ENCODE measurements at places on chromosomes 12 and 14. TPM values are rescaled to one million over a fixed set of nuclear protein-coding genes. Genes with fewer than 3 reads are reported as not detected.

DNA sequence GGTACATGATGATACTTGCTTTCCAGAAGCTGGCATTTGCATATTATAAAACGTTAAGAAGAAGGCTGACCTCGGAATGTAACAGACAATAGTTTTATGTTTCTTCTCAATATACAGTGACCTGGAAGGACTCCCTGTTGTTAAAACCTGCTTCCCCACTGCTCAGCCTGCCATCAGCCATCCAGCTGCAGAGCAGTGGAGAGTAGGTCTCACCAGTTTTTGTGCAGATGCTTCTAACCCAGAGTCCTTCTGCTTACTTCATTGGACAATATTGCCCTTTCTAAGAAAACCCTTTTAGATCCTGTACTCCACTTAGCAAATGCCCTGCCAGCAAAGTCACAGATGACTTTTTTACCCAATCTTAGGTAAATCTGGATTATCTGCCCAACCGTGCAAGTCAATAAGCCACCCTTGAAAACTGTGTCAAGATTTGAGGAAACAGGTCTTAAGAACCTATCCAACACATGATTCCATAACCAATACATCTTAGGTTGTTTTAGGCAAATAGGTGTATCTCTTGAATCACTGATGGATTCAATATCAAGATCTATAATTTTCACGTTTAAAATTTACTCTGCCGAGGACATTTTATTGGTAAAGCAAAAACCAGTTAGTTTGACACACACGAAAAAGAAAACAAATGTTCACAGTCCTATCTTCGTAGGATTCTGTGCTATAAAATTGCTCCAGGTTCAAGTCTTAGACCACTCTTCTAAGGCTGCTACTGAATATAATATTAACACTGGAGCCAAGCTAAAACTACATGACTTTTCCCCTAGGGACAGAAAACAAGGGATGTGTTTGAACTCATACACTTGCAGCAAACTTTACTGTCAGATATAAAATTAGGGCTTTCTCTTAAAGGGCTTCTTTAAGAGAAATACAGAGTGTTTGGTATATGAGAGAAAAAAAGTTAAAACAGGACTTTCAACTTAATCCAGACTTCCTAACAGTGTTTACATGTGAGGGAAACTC, 5.7 kb downstream of the PHLDA1 start:
- H3K36me3 ChIP-seq, result peaks cover 28% of the 10 kb centered on the region
- H3K27me3 ChIP-seq, result no peaks in the 10 kb centered on the region
- H3K4me3 ChIP-seq, result no peak overlapping the region
- peaks cover 4% of the 10 kb centered on the region for H3K4me1 ChIP-seq

DNA sequence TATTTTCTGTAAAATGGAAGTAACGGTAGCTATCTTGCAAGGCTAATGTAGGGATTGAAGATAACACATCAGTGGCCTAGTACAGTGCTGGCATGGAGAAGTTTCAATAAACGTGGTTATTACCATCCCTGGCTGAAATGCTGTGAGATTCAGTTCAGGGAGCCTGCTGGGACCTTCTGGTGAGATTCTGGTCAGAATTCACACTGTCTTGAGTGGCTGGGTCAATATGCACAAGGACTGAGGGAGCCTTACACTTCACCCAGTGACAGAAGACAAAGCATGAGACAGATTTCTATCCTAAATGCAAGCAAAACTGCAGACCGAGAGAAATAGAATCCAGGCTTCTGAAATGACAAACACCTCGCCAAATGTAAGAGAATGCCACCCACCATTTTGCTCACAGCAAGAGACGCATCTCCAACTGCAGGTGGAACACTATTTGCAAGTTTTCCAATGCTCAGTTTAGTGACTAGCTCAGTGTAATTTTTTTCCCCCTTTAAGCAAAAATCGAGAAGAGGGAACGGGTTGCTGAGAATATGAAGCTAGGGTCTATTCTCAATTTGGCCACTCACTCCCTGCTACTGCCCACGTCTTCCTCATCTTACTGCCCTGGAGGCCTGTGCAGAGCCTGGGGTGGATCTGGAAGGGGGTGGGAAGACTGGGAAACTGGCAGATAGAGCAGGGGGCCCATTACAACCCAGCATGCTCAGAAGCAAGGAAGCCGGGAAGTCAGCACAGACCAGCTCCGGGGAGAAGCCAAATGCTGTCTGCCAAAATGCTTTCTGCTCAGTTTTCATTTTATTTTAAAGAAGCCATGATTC, 201.3 kb downstream of the TTC7B start:
- H3K4me3 ChIP-seq, result no peak overlapping the region
- H3K4me1 ChIP-seq, result no peaks in the 10 kb centered on the region
- no peaks in the 10 kb centered on the region for H3K27me3 ChIP-seq
- H3K27ac ChIP-seq, result no peak overlapping the region
- no peak for DNase-seq
- H3K36me3 ChIP-seq, result peaks cover 9% of the 10 kb centered on the region

Gene TAS2R30
- total RNA-seq, result 7.2 TPM

Gene ISM2
- under 0.01 TPM for total RNA-seq

DNA sequence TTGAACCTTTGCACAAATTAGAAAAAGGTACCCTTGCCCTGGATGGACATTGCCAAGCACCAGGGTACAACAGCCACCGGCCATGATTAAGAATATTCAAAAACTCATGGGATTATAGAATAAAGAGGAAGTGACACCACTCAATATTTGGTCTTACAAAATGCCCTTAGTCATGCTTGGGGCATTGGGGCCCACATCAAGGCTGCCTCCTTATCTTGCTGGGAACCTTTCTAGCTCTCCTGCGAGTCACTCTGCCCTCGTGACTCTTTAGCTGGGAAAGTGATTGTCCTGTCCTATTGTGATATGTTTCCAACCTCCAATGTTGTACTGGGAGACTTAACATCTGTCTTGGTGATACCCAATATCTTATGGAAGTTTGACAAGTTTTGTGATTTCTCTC, 57.8 kb downstream of the GTF2A1 start:
- no peak overlapping the region for H3K27ac ChIP-seq
- H3K27me3 ChIP-seq, result no peaks in the 10 kb centered on the region
- no peak overlapping the region for H3K4me3 ChIP-seq
- no peaks in the 10 kb centered on the region for H3K4me1 ChIP-seq
- DNase-seq, result peak; percentile 34

- no peaks in the 10 kb centered on the region for H3K36me3 ChIP-seq
- peaks cover 2% of the 10 kb centered on the region for H3K4me1 ChIP-seq
- H3K27me3 ChIP-seq, result no peaks in the 10 kb centered on the region
- H3K4me3 ChIP-seq, result no peak overlapping the region
- H3K27ac ChIP-seq, result no peak overlapping the region
These were observed 9.0 kb upstream of the DCAF4 start for GRCh38 chr14:72917094-72917802.

Gene PPFIA2
- total RNA-seq, result 0.28 TPM

- no peak for DNase-seq
- H3K27ac ChIP-seq, result no peak overlapping the region
These were observed 81.3 kb upstream of the RESF1 start for GRCh38 chr12:31877884-31878283.

DNA sequence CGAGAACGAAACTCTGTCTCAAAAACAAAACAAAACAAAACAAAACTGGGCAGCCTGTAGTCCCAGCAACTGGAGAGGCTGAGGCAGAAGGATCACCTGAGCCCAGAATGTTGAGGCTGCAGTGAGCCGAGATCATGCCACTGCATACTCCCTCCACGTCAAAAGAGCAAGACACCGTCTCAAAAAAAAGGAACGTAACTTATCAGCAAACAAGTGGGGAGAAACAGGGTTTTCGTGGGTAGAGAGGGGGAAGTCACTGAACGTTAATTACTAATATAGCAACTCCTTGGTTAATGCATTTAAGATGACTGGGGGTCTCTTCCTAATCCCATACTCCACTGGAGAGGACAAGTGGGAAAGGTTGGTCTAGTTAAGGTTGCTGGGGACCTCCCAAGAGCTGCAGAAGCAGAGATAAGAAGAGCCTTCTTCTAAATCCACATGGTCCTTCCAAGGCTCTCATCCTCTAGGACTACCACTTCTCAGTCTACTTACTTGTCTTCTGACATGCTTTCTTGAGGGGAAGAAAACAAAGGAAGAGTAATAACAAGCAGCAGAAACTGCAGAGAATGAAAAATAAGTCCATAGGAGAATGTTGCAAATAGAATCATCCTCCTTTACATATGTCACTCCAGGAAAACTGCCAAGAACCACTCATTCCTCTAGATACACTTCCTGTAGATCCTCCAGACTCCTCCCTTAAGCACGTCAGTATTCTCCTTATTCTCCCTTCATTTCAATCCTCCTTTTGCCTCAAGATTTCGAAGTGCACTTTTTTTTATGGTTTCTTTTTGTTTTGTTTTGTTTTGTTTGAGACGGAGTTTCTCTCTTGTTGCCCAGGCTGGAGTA, 5.8 kb downstream of the NUMB start:
- peak; percentile 97 for DNase-seq
- no peaks in the 10 kb centered on the region for H3K36me3 ChIP-seq
- H3K4me3 ChIP-seq, result no peak overlapping the region
- peak overlapping the region; percentile 15 for H3K27ac ChIP-seq

- H3K27ac ChIP-seq, result no peak overlapping the region
- H3K27me3 ChIP-seq, result no peaks in the 10 kb centered on the region
- H3K36me3 ChIP-seq, result no peaks in the 10 kb centered on the region
- H3K4me1 ChIP-seq, result no peaks in the 10 kb centered on the region
These were observed 479.1 kb downstream of the MED13L start for GRCh38 chr12:115798309-115798917.

Gene NUAK1
- total RNA-seq, result 8.8 TPM

DNA sequence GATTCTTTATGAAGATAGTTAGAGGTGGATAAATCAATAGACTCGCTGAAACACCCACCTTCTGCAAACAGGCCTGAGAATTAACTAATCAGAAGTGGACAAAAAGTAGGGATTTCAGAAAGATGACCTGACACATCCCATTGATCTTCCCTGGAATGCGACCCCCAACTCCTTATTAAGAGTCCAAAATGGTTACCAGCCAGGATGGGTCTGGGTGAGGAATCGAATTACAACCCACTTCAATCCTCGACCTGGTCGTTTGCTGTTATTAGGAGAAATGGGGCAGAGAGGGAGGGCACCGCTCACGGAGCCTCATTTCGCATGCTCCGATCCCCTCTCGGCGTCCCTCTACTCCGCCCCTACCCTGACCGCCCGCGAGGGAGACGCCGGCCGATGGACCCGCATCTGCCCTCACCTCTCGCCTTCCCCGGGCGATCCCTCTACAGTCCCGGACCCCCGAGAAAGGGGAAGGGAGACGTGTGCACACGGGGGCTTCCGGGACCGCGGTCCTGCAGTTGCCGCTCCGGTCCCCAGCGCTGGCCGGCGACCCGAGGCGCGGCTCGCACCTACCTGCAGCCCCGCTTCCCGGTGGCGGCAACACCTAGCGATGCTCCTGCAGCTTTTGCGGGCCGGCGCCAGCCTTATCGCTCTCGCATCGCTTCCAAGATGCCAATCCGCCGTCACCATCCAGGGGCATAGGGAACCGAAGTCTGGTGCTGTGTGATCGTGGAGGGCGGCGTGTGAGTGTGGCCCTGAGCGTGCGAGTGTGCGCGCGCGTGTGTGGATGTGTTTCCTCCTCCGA, 69.3 kb upstream of the USP15 start:
- no peak overlapping the region for H3K27ac ChIP-seq
- peaks cover 2% of the 10 kb centered on the region for H3K4me1 ChIP-seq
- H3K36me3 ChIP-seq, result no peaks in the 10 kb centered on the region
- H3K4me3 ChIP-seq, result no peak overlapping the region
- peaks cover 31% of the 10 kb centered on the region for H3K27me3 ChIP-seq
- DNase-seq, result no peak

Gene KCNK13
- total RNA-seq, result not detected

- no peak overlapping the region for H3K27ac ChIP-seq
- H3K4me1 ChIP-seq, result peaks cover 3% of the 10 kb centered on the region
- no peaks in the 10 kb centered on the region for H3K36me3 ChIP-seq
- H3K27me3 ChIP-seq, result no peaks in the 10 kb centered on the region
- H3K4me3 ChIP-seq, result peak overlapping the region; percentile 56
- no peak for DNase-seq
These were observed 1.9 kb downstream of the TOGARAM1 start for GRCh38 chr14:44963775-44964380.

DNA sequence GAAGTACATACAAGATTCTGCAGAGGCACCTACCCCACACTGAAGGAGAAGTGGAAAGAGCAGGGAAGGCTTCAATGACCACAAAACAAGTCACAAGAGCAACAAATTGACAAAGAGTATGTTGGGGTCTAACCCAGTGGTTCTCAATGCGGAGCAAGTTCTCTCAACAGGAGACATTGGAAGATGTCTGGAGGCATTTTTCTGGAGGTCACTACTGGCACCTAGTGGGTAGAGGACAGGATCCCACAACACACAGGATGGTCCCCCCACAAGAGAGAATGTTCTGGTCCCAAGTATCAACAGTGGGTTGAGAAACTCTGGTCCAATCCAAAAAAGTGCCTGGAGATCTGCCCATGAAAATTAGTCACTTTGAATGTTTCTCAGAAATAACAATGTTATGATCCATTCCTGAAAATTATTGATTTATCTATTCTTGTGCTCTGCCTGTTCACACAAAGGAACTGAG, 3.4 kb downstream of the SSH1 start:
- peaks cover 30% of the 10 kb centered on the region for H3K4me1 ChIP-seq
- H3K4me3 ChIP-seq, result no peak overlapping the region
- peaks cover 13% of the 10 kb centered on the region for H3K36me3 ChIP-seq
- no peaks in the 10 kb centered on the region for H3K27me3 ChIP-seq
- peak overlapping the region; percentile 87 for H3K27ac ChIP-seq

DNA sequence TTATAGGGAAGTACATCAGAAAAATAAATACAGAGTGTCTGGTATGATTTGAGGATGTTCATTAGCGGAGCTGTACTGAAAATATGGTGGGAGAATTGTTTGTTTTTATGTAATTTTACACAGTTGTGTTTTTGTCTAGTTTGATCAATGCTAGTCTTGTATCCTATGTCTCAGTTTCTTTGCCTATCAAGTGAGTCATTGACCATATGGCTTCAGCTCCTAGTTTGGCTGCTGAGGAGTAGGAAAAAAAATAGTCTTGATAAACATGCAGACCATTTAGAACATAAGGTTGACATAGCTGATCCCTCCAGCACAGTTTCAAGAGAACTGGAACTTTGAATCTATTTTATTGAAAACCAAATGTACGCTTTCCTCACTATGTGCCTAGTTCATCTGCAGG, 1292.1 kb upstream of the FLRT2 start:
- H3K4me3 ChIP-seq, result no peak overlapping the region
- no peaks in the 10 kb centered on the region for H3K27me3 ChIP-seq
- no peaks in the 10 kb centered on the region for H3K4me1 ChIP-seq
- DNase-seq, result peak; percentile 7

DNA sequence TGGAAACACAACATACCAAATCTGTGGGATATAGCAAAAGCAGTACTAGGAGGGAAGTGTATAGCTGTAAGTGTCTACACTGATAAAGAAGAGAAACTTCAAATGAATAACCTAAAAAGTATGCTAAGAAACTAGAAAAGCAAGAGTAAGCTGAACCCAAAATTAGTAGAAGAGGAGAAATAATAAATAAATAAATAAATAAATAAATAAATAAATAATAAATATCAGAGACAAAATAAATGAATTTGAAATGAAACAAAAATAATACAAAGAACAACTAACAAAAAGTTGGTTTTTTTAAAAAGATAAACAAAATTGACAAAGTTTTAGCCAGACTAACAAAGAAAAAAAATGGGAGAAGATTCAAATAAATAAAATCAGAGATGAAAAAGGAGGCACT, 72.7 kb upstream of the TSPAN8 start:
- no peaks in the 10 kb centered on the region for H3K27me3 ChIP-seq
- H3K4me1 ChIP-seq, result no peaks in the 10 kb centered on the region
- H3K4me3 ChIP-seq, result no peak overlapping the region
- no peak overlapping the region for H3K27ac ChIP-seq
- DNase-seq, result no peak
- no peaks in the 10 kb centered on the region for H3K36me3 ChIP-seq

All from IMR-90 (cell line).